ENCODE measurements at places on chromosomes 5 and 9. TPM values are rescaled to one million over a fixed set of nuclear protein-coding genes. Genes with fewer than 3 reads are reported as not detected.
A peak's percentile ranks its signal among the peaks of the same experiment; 100 is the strongest.

- H3K4me1 ChIP-seq, result no peaks in the 10 kb centered on the region
- H3K4me3 ChIP-seq, result no peak overlapping the region
- H3K27ac ChIP-seq, result no peak overlapping the region
- no peak for DNase-seq
- H3K36me3 ChIP-seq, result no peaks in the 10 kb centered on the region
These were observed 114.1 kb upstream of the PANK3 start for GRCh38 chr5:168693297-168693696.

- no peaks in the 10 kb centered on the region for H3K4me1 ChIP-seq
- H3K36me3 ChIP-seq, result no peaks in the 10 kb centered on the region
- no peak for DNase-seq
- no peak overlapping the region for H3K4me3 ChIP-seq
- no peaks in the 10 kb centered on the region for H3K27me3 ChIP-seq
These were observed 60.4 kb downstream of the FOXI1 start for GRCh38 chr5:170166101-170166500.

DNA sequence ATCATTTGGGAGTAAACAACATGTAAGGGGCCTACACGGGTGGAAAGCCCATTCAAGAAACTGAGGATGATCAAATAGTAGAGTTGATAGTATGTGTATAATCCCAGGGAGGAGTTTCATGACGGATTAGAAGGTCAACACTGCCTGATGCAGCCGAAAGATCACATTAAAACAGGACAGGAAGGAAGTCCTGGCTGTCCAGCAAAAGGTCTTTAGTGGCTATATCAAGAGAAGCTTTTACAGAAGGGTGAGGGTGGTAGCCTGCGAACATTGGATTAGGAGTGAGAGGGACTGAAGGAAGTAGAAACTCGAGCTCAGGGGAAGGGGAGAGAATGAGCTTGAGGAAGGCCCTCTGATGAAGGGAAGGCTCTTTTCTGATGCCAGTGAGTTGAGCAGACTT, 36.0 kb downstream of the DOCK8 start:
- no peak overlapping the region for H3K4me3 ChIP-seq
- no peaks in the 10 kb centered on the region for H3K36me3 ChIP-seq
- no peaks in the 10 kb centered on the region for H3K4me1 ChIP-seq
- 0 out of 2 replicates have a peak, but pooled peaks cover 1% of the 10 kb centered on the region for H3K27me3 ChIP-seq

DNA sequence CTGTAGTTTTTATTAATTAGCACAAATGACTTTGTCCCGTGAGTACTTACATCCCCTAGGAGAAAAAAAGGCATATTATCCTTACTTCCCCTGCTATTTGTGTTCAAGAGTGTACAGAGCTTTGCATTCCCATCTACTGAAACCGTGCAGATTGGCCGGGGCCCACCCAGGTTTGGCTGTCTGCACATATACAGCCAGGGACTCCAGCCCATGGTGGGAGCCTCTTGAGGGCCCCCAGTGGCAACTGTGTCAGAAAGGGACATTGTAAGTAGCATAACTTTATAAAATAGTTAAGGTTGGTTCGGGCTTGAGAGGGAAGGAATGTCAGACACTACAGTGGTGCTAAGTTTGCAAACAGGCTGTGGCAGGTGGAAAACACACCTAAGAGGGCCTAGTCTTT, 24.7 kb downstream of the PHF2 start:
- H3K27ac ChIP-seq, result no peak overlapping the region
- no peak for DNase-seq
- no peaks in the 10 kb centered on the region for H3K27me3 ChIP-seq
- H3K4me1 ChIP-seq, result no peaks in the 10 kb centered on the region

DNA sequence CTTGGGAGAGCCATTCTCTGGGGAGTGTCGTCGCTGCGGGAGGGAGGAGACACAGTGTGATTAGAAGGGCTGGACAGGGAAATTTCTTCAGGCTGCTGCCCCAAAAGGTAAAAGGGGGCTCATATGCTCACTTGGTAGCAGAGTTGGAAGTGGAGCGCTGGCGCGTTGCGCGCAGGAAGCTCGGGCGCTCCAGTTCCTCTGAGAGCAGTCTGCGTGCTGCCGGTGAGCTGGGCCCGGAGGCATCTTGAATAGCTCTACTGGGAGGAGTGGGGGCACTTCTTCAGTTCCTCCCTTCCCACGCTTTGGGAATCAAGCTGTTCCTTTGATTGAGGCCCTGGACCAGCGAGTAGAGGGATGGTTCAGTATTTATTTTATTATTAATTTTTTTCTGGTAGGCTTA, 2.7 kb downstream of the RXFP3 start:
- no peaks in the 10 kb centered on the region for H3K36me3 ChIP-seq
- H3K27me3 ChIP-seq, result peaks cover 67% of the 10 kb centered on the region
- DNase-seq, result no peak
- H3K4me1 ChIP-seq, result no peaks in the 10 kb centered on the region
- H3K27ac ChIP-seq, result no peak overlapping the region

GRCh38 chr5:120452471-120452870, 11.6 kb upstream of the PRR16 start:
- no peaks in the 10 kb centered on the region for H3K27me3 ChIP-seq
- peak; percentile 15 for DNase-seq
- peaks cover 3% of the 10 kb centered on the region for H3K4me1 ChIP-seq
- H3K27ac ChIP-seq, result no peak overlapping the region

- DNase-seq, result no peak
- no peak overlapping the region for H3K27ac ChIP-seq
- H3K36me3 ChIP-seq, result no peaks in the 10 kb centered on the region
- H3K27me3 ChIP-seq, result peaks cover 28% of the 10 kb centered on the region
These were observed 9.1 kb downstream of the EPB41L4B start for GRCh38 chr9:109311731-109312130.

DNA sequence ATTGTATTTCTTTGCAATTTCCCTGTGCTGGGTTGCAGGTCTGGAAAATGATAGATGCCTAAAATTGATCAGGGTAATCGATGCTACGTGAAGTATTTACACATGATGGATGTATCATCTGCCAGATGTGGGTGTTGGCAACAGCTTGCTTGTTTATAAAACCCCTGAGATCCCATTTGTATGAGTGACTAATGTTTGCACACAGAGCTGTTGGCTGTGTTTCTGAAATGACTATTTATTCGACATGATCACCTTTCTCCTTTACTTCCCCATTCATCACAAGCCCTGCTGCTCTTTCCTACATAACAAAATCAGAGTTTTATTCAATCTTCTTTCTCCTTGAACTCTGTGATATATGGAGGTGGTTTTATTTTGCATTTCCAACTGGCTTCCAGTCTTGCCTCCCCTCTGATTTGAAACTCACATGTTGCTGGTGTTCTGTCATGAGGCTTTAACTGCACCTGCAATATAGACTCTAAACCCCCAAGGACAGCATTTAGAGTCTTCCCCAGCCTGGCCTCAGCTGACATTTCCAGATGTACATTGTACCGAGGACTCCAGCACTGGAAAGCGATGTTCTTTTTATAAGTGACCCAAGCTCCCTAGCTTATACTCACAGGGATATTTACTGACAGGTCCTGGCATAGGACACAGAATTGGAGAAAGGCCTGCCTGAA, 50.7 kb upstream of the SHB start:
- H3K4me3 ChIP-seq, result no peak overlapping the region
- DNase-seq, result no peak
- H3K27me3 ChIP-seq, result peaks cover 50% of the 10 kb centered on the region
- H3K4me1 ChIP-seq, result peaks cover 2% of the 10 kb centered on the region
- no peak overlapping the region for H3K27ac ChIP-seq
- no peaks in the 10 kb centered on the region for H3K36me3 ChIP-seq

Gene SLC25A2
- total RNA-seq, result 0.28 TPM

Gene CKMT2
- 0.28 TPM for total RNA-seq

Gene VCAN
- 158 TPM for total RNA-seq

Gene CD14
- total RNA-seq, result 0.18 TPM

Gene TAF11L11
- total RNA-seq, result not detected

Gene PCSK5
- total RNA-seq, result 2.8 TPM

Gene SURF4
- total RNA-seq, result 532 TPM
